ENCODE measurements at places on chromosomes 7 and 10.

DNA sequence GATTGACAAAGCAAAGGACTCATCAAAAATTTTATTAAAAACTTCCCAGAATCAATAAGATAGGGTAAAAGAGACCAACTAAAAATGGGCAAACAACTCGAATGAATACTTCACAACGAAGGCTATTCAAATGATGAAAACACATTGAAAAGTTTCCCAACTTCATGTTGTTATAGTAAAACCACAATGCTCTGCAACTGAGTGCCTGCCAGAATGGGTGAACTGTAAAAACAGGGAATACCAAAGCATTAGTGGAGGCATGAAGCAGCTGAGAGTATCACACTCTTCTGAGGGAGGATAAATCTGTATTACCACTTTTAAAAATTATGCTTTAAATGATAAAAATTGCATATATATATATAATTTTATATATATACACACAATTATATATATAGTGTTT, 1214.7 kb downstream of the SORCS3 start:
- DNase-seq, result no peak

DNA sequence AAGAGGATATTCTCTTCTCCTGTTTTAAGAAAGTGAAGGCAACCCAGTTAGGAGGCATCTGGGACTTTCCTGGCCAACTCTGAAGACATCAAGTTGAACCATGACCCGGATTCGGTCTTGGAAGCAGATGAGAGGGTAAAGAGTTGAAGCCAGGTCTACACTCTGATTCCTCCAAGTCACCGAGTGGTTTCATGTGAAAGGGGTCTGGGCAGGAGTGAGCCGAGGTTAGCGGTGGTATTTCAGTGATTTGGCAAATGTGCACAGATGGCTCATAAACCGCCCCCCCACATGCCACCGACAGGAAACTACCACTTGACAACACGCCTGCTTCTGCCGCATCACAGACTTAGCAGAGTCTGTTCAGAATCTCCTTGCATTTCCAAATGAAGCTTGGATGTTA, 11.4 kb upstream of the REPIN1 start:
- DNase-seq, result peak; percentile 71

- DNase-seq, result no peak
Measured at GRCh38 chr7:122887198-122887597, 938 bp upstream of the CADPS2 start.

- no peak for DNase-seq
Measured at GRCh38 chr7:77935652-77936348, 137.2 kb downstream of the PHTF2 start.

DNA sequence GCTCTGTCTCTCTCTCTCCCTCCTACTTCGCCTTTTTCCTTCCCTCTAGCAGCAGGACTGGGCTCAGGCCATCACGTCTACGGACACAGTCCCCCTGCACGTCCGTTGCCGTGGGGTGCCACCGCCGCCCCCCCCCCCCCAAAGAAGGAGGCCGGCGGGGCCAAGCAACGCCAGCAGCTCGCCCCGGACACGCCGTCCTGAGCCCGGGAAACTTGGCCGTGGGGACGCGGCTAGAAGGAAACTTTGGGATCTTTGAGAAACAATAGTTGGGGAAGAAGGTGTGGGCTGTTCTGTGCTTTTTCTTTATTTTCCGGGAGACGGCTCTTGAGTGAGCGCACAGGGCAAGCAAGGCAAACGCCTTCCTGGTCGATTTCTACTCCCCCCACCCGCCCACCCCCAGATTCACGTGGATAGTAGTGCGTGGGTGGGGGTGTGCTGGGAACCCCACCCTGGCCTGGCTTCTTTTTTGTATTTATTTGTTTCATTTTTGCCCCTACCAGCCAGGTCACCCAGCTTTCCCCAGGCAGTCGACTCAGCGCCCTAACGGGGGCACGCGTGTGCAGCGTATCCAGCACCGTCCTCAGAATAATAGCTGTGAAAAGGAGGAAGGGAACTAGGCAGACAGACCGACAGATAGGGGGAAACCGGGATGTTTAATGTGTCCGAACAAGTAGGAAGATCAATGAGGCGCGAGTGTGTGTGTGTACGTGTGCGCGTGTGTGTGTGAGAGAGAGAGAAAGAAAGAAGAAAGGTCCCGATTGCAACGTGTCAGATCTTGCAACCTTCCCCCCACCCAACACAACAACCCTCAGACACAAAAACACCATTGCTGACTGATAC, 1.4 kb downstream of the MXI1 start:
- peak; percentile 40 for DNase-seq

DNA sequence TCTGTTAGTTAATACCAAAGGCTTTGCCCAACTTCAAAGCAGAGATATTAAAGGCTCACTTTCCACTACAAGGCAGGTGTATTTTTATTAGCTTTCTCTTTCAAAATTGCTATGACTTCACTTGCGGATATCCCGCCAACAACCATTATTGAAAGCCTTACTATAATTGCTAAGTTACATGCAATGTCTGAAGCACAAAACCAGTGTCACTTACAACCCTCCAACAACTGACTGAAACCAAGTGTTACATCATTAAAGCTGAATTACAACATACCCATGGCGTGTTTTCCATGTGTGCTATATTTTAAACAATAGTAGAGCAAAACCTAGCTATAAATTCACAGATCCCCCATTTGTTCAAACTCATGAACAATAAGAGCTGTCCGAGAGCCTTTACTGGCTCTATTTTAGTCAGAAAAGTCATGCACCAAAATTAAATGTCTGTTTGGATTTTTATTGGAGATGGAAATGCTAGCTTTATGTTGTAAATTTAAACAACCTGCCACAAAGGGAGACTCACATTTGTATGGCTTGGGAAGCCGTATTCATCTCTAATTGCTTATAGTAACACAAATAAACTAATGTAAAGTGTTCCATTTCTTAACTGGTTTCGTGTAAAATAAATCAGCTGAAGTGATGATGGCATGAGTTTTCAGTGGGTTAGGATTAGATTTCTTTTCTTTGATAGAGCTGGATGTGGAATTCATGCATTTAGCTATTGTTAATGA, 227.1 kb downstream of the AGMO start:
- no peak for DNase-seq

DNA sequence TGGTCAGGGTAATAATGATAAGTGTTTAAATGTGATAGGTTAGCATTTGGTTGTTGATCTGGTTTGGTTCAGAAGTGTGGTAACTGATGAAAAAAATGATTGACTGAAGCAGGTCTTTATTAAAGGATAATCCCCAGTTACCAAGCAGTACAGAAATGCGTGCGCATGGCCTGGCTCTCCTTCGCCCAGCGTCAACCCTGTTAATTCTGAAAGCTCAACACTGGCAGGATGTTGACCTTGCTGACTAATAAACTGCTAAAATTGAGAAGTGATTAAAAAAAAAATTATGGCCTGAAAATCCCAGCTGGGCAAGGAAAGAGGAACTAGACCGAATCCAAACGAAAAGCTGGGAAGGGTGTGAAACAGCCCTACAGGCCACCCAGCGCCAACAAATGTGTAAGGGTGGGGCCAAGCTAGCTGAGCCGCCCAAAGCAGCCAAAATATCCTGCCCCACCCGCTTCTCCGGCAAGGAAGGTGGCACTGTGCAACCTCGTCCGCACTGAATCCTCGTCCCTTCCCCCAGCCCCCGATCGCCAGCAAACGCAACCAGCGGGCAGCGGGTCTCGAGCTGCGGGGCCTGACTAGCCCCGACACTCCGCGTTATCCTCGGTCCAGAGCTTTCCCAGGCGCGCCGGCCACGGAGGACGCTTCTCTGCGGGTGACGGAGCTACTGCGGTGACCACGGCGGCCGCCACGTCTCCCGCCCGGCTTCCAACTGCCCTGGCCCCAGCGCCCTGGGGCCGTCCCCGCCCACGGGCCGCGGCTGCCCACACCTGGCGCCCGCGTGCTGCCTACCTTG, 561 bp downstream of the SHTN1 start:
- DNase-seq, result no peak

DNA sequence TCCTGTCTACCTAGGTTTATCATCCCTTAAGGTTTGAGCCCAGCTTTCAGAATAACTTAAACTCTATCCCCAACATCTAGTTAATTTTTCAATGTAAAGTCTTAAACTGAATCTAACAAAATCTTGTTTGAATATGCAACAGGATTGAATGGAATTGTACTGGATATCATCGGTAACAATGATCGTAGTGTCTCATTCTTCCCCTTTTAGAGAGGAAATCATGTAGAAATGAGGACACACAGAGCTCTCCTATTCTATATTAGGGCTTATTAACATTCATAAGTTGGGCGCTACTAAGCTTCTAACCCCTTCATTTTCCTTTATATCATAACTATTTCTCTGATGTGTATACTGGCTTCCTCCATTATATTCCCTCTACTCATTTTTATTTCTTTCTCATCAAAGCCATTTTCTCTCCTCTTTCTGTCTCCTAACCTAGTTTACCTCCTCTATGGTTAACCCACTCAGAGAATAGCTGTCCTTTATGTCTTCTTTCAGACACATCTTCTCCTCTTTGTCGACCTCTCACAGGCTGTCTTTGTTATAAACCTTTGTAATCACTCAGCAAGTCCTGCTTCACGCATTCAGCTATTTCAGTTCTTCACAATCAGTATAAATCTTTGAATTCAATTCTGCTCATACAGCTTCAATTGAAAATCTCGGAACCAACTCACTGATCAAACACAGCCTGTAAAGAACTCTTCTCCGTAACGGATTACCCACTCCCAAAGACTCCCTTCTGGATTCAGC, 1019.0 kb upstream of the C7orf33 start:
- DNase-seq, result no peak

DNA sequence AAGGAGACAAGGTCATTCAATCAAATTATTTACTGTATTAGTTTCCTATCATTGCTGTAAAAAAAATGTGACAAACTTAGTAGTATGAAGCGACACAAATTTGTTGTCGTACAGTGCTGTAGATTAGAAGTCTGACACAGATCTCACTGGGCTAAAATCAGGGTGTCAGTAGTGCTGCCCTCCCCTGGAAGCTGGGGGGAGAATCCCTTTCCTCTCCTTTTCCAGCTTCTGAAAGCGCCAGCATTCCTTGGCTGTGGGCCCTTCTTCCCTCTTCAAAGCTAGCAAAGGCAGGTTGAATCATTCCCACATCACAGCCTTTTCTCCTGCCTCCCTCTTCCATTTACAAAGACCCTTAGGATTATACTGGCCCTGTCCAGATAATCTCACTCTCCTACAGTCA, 28.0 kb downstream of the VPS41 start:
- no peak for DNase-seq

- no peak for DNase-seq
Measured at GRCh38 chr7:154856733-154857132, 146.2 kb downstream of the PAXIP1 start.

GRCh38 chr10:32142646-32143045, 86.4 kb upstream of the KIF5B start:
- DNase-seq, result no peak

GRCh38 chr10:119872860-119873681, 428 bp upstream of the MCMBP start:
- peak; percentile 91 for DNase-seq

- DNase-seq, result no peak
Measured at GRCh38 chr10:9833942-9834341, 1183.7 kb upstream of the CELF2 start.

DNA sequence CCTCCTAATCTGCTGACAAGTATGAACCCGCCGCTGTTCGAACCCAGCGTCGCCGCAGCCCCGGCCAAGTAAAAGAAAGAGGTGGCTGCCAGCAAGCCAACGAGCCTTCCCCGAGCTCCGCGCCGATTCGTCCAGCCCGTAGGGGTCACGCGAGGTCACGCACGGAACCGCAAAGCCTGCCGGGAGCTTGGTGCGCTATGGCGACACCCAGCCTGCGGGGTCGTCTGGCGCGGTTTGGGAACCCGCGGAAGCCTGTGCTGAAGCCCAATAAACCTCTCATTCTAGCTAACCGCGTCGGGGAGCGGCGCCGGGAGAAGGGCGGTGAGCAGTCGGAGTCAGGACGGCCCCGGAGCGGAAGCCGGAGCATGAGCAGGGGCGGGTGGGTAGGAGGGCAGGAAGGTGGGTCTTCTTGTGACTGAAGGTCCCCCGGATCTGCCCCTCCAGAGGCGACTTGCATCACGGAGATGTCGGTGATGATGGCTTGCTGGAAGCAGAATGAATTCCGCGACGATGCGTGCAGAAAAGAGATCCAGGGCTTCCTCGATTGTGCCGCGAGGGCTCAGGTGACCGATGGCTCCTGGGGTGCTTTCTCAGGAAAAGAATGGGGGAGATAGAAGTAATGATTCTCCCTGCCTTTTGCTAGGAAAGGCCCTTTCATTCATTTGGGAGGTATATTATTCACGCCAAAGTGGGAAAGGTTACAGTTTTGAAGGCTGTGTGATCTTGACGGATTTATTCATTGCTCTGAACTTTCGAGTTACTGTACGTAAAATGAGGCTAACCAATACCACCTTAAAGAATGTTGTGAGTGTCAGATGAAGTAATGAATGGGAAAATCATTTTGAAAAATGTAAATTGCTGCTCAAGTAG, at the start of gene CHCHD1:
Gene CHCHD1, plus strand, starts transcription at position 170 of the 870 bp plus-strand sequence. Its CDS starts 28 bp downstream, at position 198.
- DNase-seq, result peak; percentile 96

GRCh38 chr10:51867956-51868355, 168.6 kb upstream of the CSTF2T start:
- no peak for DNase-seq

DNA sequence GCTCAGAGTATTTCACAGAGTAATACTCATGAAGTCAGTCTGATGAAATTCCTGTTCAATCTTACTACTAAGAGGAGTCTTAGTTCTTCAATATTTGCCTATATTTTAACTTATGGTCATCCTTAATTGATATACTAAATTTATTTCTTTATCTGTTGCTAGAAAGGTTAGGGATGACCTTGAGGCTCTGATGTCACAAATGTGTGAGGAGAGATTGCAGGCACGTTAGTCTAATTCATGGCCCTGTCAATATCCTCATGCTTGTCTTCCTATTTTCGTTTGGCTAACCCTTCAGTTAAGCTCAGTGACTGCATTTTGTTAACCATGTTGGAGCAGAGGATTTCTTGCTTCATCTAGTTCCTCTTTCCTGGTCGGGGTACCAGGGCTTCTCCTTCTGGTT, 704.7 kb upstream of the COBL start:
- DNase-seq, result no peak

- DNase-seq, result no peak
Measured at GRCh38 chr10:103273041-103273441, 3.9 kb upstream of the INA start.

DNA sequence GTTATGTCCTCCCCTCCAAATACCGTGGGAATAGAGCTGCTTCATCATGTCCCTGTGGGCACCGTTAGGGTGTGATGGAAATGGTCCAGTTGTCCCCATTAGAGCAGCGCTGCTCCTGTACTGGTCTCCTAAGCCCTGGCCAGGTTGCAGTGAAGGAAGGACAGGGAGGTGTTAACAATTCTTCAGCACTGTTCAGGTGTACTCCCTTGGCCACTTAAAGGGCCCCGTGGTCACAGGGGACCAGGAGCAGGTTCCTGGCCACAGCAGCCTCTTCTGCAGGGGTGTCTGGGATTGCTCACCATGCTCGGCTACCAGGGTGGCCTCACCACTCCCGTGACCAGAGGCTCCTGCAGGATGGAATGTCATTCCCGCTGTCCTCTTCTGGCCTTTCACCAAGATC, 65.8 kb downstream of the MINDY4 start:
- DNase-seq, result no peak

DNA sequence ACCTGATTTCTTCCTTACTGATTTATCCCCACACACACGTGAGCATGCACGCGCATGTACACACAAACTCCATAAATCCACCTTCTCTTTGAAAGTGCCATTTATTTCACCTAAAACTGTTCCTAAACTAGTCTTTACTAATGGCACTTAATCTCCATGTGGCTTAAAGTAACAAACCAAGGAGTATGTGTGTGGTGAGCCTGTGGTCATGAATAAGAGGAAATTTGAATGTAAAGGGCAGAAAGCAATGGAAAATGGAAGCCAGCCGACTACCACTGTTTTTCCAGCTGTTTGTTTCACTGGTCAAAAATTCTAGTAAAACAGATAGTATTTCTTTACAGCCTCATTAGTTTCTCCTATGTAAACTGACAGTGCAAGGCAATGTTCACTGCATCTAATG, 23.8 kb downstream of the SEMA3C start:
- no peak for DNase-seq

Measured in activated T-cell treated with anti-CD3 and anti-CD28 coated beads, Interleukin-2, amount 50 U/mL, for 72 hours (primary cell).